SW 1271 (cell line): ENCODE measurements at places on chromosomes 1 and 21.

DNA sequence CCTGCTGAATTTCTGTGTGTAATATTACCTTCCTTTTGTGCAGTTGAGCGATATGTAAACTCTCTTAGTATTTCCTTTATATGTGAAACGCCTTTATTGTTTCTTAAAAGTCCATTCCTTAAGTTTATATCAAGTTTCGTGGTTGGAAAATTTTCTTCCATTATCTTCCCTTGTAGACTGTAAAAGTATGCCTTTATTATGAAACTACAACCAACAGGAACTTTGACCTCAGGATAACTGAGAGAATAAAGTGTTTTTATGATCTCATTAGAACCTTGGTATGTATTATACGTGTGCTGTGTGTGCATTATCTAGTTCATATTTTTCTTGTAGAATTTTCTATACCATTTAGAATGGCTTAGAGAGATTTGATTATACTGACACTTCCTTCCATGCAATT is 3.1 kb upstream of the CDC14A start:
- DNase-seq, result no peak

DNA sequence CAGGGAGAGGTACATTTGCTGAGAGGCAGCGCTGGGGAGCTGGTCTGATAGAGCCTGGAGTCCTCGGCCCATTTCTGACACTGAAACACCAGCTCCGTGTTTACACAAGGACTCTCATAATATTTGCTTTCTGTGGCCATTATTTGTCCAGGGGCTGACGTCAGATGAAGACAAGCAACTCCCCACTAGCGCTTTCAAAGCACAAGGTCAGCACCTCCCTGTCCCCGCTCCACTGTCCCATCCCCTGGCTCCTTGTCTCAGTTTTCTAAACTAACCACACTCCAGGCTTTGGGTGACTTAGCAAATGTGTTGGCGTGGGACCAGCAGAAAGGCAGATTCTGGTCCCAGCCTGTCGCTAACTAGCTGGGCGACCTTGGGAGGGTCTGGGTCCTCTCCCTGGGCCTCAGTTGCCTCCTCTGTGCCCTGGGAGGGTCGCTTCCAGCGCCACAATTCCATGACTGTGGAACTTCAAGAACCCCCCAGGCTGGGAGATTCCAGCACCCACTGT is 37.4 kb upstream of the ZBTB40 start:
- DNase-seq, result no peak

DNA sequence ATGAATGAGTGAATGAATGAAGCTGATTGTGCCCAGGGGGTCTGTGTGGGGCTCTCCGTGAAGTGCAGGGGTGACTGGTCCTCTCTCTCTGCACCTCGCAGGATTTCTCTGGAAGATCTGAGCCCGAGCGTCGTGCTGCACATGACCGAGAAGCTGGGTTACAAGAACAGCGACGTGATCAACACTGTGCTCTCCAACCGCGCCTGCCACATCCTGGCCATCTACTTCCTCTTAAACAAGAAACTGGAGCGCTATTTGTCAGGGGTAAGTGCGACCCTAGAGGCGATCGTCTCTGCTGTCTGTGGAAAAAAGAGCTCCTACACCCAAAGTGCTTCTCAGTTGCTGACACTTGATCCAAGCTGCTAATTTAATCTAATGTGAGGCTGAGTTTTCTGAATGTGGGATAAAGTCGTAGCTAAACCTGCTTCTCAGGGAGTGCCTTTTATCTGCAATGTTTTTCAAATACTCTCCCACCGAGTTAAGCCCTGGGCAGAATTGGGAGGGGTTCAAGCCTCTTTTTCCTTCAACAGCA is 101.7 kb downstream of the HUNK start:
- DNase-seq, result no peak

- no peak for DNase-seq
These were observed 77.8 kb downstream of the KCNK2 start for GRCh38 chr1:215160351-215160750.

- DNase-seq, result no peak
These were observed 4.4 kb upstream of the LGR6 start for GRCh38 chr1:202189001-202189790.

- no peak for DNase-seq
These were observed 182.4 kb downstream of the TRABD2B start for GRCh38 chr1:47814612-47815395.

DNA sequence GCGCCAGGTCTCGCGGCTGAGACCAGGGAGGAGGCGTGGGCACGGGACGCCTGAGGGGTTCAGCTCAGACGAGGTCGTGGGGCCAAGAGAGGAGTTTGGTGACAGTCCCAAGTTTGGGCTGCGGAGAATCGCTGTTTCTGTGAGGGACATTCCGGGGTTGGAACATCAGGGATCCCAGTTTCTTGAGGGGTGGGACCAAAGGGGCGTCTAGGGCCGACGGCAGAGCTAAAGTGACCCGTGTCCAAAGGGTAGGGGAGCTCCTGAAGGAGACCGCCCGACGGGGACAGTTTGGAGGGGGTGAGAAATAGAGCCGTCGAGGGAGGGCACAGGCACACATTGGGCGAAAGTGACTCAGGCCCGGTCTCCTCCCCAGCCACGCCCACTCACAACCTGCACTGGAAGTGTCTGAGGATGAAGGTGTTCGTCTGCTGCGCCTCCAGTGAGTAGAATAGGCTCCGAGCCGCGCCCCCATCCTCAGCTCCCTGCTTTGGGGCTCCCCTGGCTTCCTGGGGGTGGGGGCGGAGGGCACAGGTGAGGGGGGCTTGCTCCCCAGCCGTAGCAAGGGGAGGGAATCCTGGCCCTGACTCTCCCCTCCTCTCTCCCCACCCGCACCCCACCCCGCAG is 7.0 kb downstream of the EFNA3 start:
- peak; percentile 38 for DNase-seq

- DNase-seq, result no peak
These were observed 34.0 kb upstream of the MAGOH start for GRCh38 chr1:53272349-53272748.

DNA sequence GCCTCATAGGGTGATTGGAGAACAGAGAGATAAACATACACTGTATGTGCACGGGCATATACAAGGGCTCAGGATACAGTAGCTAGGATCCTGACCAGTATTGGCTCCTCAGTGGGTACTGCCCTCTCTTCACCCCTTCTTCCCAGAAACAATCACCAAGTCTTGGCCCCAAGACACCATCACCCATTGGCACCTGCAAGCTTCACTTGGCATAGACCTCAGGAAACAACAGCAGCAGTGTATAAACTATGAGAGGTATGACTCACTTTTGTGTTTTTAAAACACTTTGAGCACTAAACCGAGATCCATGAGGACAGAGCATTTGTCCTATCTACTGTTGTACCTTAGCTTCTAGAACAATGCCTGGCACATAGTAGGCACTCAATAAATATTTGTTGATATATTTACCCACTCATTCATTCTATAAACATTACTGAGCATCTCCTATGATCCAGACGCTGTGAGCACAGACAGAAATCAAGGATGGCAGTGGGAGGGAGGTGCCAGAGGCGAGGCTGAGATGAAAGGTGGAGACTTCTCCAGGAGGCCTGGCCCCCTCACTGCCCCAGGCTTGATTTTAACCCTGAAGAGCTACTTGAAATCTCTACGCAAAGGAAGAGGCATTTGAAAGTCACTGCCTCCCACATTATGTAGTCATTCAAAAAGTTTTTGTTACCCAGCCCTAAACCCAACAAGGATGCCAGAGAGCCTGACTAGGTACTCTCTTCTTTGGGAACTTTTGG is 95.2 kb downstream of the CAMK2N1 start:
- DNase-seq, result no peak

DNA sequence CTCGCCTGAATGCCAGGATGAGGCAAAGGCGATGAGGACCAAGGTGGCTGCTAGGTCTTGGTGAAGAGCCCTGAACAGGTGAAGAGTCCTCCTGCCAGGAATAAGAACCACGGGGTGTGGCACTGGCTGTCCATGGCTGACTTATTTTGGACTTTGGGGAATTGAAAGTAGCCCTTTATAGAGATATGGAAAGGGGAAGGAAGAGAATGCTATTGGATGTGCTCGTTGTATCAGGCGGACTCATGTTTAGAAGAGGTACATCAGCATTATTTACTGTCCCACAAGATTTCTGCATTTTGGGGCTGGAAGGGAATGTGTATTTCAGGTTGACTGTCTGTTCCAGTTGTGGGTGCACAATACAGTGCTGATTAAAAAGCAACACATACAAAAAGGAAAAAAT is 465.8 kb downstream of the DSCAM start:
- no peak for DNase-seq

GRCh38 chr1:24190983-24191461 is 3.9 kb upstream of the IFNLR1 start:
- DNase-seq, result no peak

DNA sequence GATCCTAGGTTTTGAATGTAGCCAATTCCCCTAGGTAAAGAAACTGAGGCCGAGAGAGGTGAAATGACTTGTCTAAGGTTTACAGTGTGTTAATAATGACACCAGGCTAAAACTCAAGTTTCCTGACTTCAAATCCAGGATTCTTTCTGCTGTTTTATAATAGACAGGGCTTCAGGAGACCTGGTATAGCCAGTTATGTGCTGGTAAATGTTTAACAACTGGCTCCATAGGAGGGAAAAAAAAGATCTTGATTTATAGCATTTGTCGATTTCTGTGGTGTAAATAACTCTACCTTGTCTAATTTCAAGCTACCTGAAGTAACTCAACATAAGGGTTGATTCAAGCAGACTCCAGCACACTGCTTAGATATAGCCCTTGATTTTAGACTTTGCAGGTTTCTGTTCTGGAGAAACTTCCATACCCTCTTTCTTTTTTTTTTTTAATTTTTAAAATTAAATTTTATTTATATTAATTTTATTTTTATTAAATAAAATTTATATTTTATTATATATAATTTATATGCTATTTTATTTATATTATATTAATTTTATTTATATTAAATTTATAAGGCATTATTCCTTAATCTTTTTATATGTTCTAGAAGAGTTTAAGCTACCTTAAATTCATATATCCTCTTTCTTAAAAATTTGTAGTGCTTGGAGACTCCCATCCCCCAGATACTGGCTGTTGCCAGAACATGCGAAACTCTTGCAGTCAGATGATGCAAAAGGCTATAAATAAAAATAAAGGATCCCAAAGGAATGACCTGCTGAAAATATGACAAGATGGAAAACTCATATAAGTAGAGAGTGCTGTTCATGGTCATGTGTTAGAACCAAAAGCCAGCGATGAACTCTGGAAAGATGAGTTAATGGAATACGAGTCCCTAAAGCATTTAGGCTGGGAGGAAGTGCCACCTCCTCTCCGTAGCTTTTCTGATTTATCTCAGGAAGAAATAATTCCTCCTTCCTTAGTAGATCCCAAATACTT is 35.4 kb upstream of the SRSF10 start:
- DNase-seq, result no peak

GRCh38 chr1:218775501-218776021 is 398.1 kb upstream of the LYPLAL1 start:
- no peak for DNase-seq

- DNase-seq, result no peak
These were observed 41.4 kb downstream of the RGS5 start for GRCh38 chr1:163161337-163161736.

- no peak for DNase-seq
These were observed 59.8 kb upstream of the SIPA1L2 start for GRCh38 chr1:232689711-232690110.

DNA sequence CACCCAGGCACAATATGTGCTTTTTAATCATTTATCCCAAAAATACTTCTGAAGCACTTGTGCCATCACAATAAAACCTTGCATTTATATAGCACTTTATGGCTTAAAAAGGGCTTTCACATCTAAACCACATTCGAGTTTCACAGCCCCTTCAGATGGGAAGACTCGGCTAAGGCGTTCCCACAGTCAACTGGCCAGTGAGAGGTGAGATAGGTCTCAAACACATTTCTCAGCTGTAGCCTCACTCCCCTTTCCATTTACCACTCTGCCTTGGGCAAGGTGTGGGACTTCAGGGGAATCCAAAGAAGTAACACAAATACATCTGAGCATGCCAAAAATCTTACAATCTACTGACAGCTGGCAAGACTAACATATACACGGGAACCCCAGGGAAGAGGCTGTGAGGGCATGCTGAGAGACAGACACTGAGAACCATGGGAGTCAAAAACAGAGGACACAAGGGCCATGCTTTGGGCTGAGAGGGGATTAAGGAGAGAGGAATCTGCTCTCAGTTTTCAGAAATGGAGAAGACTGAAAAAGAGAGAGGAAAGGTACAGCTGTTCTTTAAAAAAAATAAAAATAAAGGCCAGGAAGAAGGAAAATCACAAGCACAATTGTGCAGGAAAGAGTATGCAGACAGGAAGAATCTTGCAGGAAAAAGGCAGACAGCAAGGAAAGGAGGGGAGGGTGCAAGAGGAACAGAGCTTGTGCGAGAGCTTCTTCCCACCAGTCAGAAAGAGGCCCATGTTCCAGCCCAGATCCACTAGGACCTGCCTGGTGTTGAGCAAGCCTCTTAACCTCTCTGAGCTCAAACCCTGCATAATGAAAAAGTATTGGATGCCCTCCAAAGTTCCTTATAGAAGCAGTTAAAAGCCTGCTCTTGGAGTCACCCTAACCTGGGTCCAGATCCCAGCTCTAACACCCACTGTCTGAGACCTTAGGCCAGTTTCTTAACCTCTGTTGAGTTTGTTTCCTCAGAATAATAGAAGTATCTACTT is 73.5 kb downstream of the JAK1 start:
- DNase-seq, result no peak

GRCh38 chr1:2482588-2482987 is 6.5 kb downstream of the PLCH2 start:
- no peak for DNase-seq

- DNase-seq, result no peak
These were observed 27.5 kb upstream of the ROR1 start for GRCh38 chr1:63746129-63746864.

- DNase-seq, result no peak
These were observed 130.9 kb upstream of the ZBTB40 start for GRCh38 chr1:22320587-22321344.

GRCh38 chr1:64440183-64440826 is 29.6 kb upstream of the CACHD1 start:
- DNase-seq, result no peak

- DNase-seq, result no peak
These were observed 36.5 kb downstream of the RIPK4 start for GRCh38 chr21:41730367-41730765.

- DNase-seq, result no peak
These were observed 119.2 kb downstream of the TSEN15 start for GRCh38 chr1:184170719-184171118.

GRCh38 chr1:204287466-204287891 is 72.2 kb downstream of the PLEKHA6 start:
- no peak for DNase-seq

DNA sequence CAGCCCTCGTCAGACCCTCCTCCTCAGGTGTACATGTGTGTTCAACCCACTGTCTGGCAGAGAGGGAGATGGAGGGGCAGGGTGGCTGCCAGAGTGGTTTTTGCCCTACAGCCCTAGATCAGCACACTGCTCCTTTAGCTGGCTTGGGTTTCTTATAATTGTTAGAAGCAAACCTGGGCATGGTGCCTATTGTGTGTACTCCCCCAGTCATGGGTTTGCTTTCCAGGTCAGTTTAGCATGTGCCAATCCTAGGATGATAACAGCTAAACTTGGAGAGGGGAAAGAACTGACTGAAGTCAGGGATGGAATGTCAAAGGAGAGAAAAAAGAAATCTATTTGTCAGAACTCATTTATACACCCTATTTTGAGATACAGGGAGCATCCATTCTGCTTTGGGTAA is 63.3 kb downstream of the UCK2 start:
- no peak for DNase-seq
